ENCODE measurements at places on chromosomes 2 and 18.
A peak's percentile ranks its signal among the peaks of the same experiment; 100 is the strongest.

- no peak for DNase-seq
These were observed 7.5 kb upstream of the YPEL5 start for GRCh38 chr2:30139131-30139870.

- no peak for DNase-seq
These were observed 47.3 kb downstream of the MERTK start for GRCh38 chr2:111945444-111946293.

DNA sequence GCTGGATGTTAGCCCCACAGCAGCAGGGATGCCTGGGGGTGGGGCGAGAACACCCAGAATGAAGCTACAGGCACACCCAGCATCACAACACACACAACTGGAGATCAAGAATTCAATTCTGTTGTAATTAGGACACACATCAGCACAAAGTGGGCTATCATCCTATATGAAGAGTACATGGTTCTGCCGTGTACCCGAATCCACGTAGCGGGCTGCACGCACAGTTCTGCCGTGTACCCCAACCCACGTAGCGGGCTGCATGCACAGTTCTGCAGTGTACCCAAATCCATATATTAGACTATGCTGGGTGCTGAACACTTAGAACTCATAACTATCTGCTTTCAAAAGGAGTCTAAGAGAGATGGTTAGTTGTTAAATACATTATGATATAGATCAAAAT lies 86.5 kb downstream of the EIPR1 start:
- DNase-seq, result no peak

GRCh38 chr2:127592761-127593227 lies 53.2 kb upstream of the GPR17 start:
- peak; percentile 8 for DNase-seq

DNA sequence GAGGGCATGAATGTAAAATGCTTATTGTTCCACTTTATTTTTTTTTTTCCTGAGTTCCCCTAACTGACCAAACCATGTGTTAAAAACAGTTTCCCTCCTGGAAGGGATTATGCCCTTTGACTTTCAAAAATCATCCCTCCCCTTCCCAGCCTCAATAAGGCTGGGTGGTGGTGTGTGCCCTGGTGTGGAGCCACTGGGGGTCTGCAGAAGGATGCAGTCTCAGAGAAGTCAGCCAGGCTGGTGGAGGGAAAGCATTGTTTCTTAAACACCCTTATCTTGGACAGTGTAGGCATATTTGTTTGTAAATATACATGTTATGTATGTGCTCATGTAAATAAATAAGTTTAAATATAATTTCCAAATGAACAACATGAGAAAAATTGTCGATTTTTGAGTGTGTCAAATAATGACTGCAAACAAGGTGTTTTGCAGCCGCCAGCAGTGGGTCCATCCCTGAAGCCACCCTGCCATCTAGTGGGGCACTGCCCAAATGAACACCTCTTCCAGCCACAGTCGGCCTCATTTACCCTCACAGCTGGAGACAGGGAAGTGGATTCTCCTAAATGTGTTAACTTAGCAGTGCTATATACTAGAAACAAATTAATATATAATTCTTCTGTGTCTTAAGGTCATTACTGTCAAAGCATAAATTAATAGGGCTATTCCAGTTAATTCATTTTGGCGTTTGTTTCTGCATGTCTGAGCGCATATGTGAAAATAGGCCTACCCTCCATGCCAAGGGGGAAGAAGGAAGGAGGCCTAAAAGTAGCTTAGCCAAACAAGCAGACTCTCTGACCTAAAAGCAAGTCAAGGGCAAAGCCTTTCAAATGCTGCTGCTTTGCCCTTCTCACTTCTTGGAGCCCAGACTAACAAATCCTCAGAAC lies 209.6 kb upstream of the PIK3C3 start:
- no peak for DNase-seq

DNA sequence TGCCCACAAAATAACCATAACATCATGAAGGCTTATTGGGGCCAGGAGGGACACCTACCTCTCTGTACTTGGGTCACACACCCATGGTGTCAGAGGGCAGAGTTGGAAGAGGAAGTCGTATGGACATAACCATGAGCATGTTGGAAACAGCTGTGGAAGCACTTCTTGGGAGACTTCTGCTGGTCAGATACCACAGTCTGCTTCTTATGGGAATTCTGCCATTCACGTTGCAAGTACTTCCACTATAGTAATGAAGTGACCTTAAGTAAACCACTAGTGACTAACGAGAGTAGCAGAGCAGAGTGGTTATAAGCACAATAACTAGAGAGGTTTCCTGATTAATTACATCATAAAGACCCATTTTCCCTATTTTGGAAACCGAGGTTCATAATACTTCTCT lies 61.1 kb upstream of the TFPI start:
- no peak for DNase-seq

DNA sequence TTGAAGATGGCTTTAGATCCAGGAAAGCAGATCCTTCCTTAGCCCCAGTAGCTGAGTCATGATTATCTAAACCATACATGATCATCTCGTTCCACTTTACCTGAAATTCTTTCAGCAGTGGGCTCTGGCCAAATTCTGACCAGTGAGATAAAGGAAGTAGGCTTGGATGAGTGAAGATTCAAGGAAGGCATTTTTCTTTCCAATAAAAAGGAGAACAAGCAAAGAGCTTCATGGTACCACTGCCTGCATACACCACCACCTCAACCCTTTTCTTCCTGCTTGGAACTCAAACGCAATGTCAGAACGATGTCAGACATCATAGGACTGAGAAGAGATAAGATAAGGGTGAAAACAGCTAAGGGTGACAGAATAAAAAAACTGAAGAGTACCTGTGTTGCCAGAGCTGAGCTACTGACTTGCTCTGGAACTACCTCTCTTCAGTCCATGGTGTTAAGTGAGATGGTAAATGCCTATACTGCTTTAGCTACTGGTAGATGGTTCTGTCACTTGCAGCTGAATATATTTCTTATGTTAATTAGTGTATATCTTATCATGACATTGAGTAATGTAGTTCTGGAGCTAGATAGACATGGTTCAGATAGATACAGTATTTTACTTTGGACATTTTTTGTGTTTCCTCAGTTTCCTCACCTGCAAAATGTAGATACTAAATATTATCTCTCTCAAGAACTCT lies 58.7 kb upstream of the ACVR1 start:
- DNase-seq, result no peak

- DNase-seq, result no peak
These were observed 194.6 kb downstream of the CYRIA start for GRCh38 chr2:16470936-16471490.

DNA sequence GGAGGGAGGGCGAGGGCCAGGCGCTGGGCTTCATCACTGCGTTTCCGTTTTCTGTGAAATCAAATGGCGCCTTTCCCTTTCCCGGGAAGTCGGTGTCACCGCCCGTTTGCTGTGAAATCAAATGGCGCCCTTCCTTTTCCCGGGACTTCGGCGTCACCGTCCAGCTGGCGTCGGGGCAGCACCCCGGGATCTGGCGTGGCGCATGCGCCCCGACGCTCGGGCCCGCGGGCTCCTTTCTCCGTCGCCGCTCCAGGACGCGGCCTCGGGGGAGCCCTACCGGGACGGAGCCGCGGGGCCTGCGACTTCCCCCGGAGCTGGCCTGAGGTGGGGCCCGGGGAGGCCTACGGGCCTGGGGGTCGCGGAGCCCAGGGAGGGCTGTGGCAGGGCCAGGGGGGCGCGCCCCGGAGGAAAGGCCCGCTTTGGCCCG lies at the start of gene FAM228A:
Gene FAM228A, plus strand, starts transcription at position 203 of the 427 bp plus-strand sequence. CDS start 428 bp downstream, outside the sequence.
- DNase-seq, result no peak

DNA sequence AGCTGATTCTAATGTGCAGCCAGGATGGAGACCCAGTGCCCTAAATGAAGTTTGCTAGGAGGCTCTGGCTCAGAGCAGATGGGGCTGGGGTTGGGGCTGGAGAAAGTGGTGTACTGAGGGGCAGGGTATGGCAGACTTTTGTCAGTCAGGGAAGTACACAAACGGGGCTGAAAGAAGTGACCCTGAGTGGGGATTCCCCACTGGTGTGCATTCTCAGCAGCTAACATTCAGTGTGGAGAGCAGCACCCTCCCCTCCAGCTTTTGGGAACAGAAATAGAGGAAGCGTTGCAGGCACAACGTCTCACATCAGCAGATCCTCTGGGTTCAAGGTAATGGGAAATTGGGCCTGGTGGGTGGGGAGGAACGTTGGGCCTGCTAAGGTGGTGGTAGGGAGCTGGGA lies 89.1 kb upstream of the GCFC2 start:
- no peak for DNase-seq

GRCh38 chr2:191679818-191680600 lies 2.1 kb downstream of the NABP1 start:
- peak; percentile 78 for DNase-seq

- no peak for DNase-seq
These were observed 26.0 kb upstream of the NPAS2 start for GRCh38 chr2:100793982-100794381.

GRCh38 chr2:56739413-56739812 lies 555.6 kb downstream of the CCDC85A start:
- DNase-seq, result no peak

DNA sequence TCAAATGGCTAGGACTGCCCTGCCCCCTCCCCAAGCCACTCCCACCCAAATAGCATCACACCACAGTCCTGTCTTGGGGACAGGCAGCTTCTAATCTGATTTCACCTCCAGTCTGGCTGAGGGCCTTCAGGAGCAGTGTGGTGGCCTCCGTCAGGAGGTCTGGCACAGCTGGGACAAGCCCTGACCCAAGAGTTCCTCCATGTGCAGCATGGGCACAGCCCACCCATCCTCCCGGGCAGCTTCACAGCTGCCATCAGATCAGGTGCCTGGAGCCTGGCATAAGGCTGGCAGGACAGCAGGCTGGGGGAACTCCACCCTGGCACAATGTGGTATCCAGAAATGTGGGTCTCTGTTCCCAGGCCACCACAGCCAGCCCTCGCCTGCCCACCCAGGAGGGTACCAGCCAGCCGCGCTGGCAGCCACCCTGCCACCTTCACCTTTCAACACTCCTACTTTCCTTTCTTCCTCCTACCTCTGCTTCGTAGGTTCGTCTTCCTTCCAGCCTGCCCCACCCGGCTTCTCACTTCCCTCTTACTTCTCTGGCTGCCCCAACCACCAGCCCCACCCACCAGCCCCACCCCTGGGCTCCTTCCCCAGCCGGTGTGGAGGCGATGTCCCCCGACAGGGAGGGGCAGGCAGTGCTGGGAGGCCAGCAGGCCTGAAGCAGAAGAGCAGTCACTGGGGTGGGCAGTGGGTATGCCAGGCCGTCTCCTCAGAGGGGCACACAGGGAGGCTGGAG lies at the start of gene CAPG:
Gene CAPG, minus strand, starts transcription at position 522 of the 739 bp plus-strand sequence. CDS start 8,221 bp downstream, outside the sequence.
- peak; percentile 42 for DNase-seq

DNA sequence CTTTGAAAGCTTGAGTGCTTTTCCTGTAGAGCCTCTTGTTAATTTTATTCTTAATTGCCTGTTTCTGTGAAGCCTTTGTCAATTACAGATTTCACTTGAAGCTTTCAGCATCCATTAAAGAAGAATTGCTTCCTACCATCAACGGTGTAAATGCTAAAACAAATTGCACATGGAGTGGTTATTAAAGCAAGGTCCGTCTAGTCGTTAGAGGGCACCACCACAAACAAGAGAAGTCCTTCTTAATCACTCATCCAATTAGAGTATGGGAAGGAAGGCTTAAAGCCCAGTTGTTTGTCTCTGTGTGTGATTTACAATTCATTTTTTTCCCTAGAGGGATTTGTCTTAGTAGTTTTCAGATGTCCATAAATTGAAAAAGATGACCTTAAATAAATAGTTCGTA lies 1.6 kb downstream of the KCNJ3 start:
- DNase-seq, result no peak

DNA sequence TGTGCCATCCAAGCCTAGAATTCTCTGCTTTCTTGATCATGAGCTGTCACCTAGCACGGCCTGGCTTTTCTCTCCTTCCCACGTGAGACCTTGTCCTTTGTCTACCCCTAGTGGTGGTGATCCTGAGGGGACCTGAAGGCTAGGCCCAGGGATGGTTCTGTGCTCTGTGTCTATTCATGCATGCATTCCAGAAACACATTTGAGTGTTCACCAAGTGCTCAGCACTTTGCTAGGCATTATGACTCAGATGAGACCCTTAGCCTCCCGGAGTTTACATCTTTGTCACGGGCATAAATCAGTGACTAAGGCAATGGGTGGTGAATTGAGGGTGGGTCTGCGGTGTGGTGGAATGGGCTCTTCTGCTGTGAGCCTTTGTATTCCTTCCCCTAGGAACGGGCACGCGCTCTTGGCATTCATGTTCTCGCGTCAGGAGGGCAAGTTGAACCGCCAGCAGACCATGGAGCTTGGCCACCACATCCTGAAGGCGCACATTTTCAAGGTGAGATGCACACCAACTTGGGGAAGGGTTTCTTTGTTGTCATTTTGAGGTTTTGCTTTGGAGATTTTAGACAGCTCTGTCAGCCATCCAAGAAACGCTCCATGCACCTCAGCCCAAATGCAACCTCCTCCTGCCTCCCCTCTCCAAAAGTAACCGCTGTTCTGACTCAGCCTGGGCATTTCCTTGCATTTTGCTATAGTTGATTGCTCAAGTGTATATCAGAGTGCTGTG lies 100.9 kb downstream of the WDSUB1 start:
- DNase-seq, result no peak

DNA sequence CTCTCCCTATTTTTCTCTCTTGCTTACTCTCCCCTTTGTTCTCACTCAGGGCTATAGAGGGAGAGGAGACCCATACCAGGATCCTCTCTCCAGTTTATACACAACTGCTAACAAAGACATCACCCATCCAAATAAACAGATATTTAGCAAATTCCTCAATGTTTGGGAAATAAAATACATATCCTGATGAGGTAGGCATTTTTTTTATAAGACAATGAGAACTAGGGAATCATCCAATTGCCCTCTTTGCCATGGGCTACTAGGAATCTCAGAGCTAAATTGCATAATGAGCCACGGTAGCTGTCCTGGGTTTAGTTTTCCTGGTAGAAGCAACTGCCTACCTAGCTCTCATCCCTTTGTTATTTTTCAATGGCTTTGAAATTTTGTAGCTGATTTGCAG lies 27.1 kb downstream of the CAPN14 start:
- no peak for DNase-seq

DNA sequence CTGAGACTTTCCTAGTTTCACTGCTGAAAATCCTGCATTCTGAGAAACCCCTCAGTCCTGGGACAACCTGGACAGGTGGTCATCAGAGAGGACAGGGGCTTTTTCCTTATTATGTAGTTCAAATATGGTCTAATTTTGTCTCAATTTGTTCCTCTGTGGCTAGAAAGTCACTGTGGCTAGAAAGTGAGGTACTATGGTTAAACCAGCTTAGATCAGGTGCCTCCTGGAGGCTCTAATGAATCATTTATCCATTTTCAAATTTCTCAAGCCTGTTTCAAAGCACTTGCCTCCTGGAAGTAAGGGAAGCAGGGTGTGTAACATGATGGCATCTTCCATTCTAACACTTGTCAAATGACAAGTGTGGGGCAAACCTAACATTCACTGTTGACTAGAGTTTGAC lies 326.8 kb downstream of the PIK3C3 start:
- DNase-seq, result no peak

GRCh38 chr2:32990556-32990955 lies 43.8 kb downstream of the LTBP1 start:
- DNase-seq, result no peak

GRCh38 chr2:203603456-203604389 lies 68.6 kb upstream of the RAPH1 start:
- DNase-seq, result no peak

Measured in natural killer cell (primary cell).